Germinal center (tissue), 1 donor: ENCODE measurements at places on chromosomes 3 and 15.

- no peak for DNase-seq
Observed at GRCh38 chr3:100891033-100891432, 102.2 kb downstream of the ABI3BP start.

GRCh38 chr15:65051266-65051665, 6.1 kb downstream of the SLC51B start:
- DNase-seq, result no peak

DNA sequence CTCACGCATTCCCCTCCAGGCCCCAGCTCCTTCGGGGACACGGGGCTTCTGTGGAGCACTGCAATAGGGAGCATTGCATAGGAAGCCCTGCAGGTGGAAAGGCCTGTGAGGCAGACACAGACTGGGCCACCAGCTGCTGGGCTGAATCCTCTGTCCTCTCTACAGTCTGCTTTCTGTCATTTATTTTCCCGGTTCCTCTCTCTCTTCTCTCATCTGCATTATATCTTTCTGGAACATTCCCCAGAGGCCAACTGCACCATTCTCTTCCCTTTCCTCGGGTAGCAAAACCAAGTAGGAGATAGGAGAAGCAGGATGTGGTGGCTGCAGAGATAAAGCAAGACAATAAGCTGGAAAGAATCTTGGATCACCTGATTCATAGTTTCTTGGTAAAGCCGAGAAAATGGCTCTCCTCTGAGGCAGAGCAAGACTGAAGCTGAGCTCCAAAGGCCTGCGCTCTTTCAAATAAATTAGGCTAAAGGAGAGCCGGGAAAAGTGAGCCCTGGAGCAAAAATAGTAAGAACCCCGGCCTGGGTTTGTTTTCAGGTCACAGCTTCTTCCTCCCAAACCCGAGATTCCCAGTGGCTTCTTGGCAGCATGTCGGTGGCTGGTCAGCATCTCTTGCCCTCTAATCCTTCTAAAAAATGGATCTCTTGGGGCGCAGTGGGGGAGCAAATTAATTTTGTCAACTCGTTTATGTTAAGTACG, 5.3 kb downstream of the TM4SF4 start:
- no peak for DNase-seq

DNA sequence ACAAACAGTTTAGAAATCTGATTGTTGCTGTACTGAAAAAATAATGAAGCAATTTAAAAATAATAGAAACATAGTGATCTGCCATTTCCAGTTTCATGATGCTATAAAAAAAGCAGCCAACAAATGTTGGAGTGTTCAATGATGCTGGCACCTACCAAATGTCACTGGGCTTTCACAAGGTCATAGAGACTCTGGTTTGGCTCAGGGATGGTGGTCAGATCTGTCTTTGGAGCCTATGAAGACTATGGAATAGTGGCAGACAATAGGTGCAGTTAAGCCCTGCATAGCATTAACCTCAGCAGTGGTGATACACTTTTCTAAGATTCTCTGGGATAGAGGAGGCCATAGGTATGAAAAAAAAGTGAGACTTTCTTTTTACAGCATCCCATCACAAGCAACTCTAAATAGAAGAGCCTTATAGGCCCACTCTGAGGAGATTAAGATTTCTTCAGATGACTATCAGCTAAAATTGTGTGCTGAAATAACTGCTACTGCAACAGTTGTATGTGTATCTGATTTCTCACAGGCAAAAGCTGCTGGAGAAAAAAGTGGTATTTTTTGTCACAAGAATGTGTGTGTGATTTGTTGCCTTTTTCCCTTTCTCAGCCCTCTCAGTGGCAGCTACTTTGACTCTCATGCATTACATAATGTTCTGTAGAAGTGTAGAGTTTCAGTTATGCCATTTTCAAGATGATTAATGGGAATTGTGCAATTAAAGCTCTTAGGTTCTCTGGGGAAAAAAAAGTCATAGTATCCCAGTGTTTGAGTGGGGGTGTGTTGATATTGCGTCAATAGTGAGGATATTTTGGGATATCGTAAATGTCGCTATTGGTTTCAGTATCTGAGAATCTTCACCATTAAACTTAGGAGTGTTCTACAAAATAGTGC, 137.4 kb downstream of the MBNL1 start:
- DNase-seq, result no peak

DNA sequence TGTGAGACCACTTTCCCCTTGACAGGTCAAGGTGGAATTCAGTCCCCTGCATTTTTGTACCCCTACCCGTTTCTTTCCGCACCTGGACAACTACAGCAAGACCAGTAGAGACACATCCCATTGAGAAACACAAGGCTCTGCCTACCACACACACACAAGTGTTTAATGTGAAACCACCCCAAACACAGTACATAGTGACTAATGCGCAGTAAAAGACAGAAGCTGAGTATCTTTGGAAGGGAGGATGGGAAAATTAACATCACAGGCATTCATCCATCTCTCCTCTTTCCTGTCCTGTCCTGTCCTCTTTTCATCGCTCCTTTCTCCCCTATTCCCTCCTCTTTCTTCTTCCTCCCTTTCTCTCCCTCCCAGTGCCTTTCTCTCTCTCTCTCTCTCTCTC, 64.8 kb downstream of the SCN11A start:
- DNase-seq, result no peak

- DNase-seq, result no peak
Observed at GRCh38 chr3:122926322-122926721, 101.2 kb downstream of the SEMA5B start.

GRCh38 chr15:72925661-72926060, 126.6 kb upstream of the NEO1 start:
- no peak for DNase-seq

DNA sequence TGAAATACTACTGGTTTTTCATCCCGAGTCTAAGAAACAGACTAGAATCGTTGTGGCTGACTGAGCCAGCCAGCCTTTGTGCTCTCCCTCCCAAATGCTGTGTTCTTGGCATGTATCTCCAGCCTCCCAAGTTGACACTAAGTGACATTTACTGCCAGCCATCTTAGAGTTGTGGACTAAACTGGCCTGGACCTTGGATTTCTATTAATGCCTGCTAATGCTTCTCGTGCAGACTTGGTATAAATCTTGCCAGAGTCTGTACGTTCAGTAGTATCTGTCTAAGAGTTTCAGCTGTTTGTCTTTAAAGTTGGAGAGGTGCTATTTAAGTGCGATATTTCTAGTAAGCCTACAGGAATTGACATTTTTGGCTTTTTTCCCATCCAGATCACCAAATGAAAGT, 166.6 kb upstream of the BHLHE40 start:
- DNase-seq, result no peak

GRCh38 chr15:59237924-59238331, 31.3 kb downstream of the LDHAL6B start:
- DNase-seq, result no peak

- DNase-seq, result no peak
Observed at GRCh38 chr15:48569591-48570302, 75.8 kb downstream of the FBN1 start.

DNA sequence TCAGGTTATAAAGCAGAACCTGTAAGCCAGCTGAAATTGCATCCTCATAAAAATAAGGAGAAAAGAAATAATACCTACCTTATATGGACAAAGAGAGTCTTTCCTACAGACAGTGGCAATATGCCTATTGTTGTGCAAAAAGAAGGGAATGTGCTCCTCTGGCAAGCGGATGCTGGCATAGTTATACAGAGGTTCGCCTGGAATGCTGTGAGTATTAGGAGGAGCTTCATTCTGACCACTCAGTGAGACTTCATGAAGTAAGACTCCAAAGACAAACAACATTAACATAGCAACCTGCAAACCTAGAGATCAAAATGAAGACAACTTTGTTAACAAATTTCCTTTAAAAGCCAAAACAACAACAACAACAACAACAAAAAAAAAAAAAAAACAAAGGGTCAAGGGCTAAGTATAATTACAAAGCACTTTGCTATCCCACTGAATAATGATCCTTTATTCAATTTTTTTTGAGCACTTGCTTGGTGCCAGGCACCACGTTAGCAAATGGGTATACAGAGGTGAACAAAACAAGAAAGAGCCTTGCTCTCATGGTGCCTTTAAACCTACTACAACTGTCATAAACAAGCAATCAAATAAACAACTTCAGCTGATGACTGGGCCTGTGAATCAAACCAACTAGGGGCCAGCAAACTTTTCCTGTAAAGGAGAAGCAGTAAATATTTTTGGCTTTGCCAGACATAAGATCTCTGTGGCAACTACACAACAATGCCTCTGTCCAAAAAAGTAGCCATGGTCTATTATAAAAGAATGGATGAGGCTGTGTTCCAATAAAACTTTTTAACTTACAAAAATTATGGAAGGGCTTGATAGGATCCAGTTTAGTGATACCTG, 3.7 kb downstream of the EOGT start:
- DNase-seq, result no peak
